ENCODE measurements at places on chromosomes 7 and 10.

DNA sequence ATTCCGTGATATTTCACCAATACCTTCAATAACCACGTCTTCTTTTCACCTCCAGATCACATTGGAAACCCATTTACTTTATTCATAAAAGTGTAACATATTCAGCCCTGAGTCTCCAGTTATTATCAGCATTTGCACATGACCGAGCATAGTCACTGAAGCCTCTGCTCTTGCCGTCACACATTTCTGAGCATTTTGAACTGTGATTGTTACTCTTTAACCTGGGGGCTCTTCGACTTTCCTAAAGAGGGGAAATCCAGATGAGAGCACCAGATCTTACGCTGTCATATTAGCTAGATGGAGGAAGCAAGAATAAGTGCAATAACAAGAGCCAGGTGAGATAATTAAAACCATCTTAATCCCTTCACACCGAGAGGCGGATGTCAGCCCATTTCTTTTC is 260.0 kb upstream of the NRP1 start:
- DNase-seq = no peak

DNA sequence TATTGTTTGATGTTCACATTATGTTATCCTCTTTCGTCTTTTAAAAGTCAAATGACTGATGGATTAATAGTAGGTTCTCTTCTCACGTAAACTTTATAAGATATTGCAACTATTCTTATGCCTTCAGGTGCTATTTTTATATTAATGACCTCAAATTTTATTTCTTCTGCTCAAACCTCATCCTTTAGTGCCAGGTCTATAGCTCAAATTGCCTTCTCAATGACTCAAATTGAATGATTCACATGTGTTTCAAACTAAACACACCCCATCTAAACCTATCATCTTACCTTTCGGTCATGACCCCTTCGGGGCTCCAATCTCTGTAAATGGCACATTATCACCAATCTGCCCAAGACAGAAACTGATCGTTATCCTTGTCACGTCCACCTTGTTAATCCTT is 22.0 kb upstream of the LIPF start:
- DNase-seq = no peak

DNA sequence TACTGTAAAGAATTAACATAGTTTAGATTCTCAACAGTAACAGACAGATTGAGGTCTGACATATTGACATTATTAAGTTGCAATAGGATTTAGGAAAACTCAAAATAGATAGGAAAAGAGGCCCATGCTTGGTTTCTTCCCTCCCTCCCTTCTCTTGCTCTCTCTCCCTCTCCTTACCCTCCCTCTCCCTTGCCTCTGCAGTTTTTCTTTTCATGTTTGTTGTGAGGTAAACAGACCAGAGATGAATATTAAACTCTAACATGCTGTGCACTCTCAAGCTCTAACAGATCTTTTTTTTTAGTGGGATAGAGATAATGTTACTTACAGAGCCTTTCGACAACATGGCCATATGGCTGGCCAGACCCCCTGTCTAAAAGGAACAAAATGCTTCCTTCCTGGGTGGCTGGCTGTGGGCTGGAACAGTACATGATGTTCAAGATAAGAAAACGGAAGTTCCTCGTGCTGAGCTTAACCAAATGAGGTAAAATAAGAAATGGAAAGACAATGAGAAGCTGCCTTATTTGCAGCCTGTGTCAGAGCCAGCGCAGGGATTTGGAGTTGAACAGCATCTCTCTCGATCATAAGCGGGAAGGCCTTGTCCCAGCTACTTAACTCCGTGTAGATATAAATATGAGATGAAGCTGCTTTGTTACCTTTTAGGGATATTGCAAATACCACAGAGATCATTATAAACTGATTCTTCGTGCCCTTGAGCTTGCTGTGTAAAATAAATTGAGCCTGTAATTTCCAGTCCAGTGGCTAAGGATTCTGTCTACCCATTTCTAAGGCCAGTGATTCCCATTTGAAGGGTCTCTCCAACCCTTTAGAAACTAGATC is 391.9 kb upstream of the NPVF start:
- no peak for DNase-seq

GRCh38 chr10:28001353-28001752 is 2.5 kb upstream of the ODAD2 start:
- DNase-seq = no peak

- DNase-seq = no peak
Measured at GRCh38 chr10:47291682-47292081, 8.3 kb upstream of the GDF10 start.

- no peak for DNase-seq
Measured at GRCh38 chr10:127854769-127855590, 37.8 kb downstream of the CLRN3 start.

DNA sequence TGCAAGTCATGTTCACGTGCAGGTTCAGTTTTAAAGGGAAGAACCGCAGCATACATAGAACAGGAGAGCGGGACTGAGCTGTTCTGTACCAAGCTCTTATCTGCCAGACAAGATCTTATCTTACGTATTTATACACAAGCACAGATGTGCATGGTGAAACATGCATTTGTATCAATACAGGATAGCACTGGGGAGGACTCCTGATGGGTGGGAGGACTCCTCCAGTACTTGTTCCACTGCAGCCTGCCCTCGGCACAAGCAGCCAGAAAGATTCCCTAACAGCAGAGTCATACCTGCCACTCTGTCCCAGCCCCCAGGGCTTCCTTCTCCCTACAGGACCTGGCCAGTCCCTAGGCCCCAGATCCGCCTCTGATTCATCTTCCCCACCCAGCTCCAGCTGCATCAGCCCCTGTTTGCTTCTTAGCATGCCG is 13.2 kb upstream of the PRKCQ start:
- DNase-seq = no peak

DNA sequence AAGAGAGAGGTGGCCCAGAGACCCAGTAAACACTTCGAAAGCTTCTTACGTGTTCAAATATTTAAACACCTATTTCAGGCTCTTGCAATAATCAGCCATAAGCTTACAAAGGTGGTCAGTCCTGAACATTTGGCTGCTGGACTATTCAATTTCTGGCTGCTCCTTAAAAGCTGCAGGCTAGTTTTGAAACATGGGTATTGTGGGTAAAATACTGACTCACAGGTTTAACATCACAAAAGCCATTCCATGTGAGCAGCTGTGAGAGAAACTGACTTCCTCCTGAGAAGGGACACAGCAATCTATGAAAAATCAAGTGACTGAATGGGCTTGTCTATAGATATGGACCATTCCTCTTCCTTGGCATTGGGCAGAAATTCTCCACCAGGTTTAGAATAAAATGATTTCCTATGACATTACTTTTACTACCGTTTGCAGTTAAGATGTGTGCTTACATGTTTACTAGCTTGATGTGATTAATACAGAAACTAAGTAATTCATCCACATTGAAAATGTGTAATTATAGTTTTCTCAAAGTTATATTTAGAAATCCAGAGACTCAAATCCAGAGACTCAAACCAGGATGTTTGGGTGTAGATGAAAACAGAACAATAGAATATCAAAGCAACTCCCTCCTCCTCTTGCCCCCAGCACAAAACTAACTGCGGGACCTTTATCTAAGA is 252.3 kb downstream of the GATA3 start:
- DNase-seq = no peak

DNA sequence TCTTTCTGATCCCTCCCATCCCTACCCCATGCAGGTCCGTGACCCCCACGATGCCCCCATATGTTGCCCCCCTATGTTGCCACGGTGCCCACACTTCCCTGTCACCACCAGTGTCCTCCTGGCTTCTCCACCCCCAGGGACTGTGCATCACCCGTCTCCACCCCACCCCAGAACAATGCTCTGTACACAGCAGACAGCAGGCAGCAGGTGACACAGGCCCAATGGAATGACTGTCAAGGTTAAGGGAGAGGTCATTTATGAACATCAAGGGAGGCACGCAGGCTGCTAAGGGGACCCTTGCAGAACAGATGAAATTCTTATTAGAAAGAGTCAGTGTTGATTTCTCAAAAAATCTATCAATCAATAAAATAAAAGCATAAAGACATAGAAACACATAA is 71.5 kb downstream of the PARP12 start:
- no peak for DNase-seq

GRCh38 chr7:4159154-4159501 is 523.0 kb upstream of the FOXK1 start:
- no peak for DNase-seq

DNA sequence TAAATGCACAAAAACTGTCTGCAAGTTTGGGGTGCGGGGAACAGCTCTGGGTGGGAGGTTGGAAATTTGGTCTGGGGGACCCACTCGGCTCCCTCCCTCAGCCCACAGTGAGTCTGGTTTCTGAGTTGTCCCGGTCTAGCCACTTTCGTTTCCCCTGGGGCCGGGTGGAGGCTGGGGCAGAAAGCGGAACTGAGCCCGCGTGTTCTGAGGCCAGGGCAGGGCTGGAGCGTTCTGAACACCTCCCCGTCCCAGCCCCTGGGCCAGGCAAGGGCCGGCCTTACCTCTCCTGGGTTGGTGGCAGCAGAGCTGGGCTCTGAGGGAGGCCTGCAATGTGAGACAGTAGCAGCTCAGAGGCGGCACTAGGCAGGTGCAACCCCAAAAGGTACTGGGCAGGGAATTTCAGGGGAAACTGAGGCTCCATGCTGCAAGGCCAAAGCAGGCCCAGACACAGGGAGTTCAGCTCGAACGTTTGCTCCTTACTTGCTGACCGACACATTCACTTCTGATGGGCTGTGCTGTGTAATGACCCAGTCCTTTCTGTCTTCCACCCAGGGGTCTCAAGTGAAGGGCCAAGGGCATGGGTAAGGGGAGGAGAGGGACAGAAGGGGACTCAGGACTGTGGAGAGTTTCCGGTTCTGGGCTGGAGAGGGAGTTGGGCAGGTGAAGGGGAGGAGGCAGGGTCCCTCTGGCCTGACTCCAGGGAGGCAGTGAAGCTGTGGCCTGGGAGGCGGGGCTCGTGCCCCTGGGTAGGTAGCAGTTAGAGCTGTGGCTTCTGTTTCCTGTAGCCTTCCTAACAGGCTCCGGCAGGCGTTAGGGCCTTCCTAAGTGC is 3.0 kb downstream of the IRF5 start:
- no peak for DNase-seq

- no peak for DNase-seq
Measured at GRCh38 chr7:33192695-33193291, 63.4 kb downstream of the BBS9 start.

DNA sequence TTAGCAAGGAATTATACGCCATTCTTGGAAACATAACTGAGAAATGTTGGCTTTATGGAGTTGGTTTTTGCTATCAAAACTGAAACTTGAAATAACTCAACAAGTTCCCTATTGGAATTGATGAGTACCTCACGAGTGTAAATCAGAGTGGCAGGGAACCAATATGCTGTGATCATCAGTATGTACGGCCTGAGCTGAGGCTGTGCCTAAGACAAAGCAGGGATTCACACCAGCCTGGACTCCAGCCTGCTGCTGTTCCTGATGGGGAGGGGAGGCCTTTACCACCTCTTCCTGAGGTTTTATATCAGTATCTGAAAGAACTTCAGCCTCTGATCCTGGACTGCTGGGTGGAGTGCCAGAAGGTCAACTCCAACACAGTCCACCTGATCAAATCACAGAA is 52.7 kb downstream of the CRTAC1 start:
- no peak for DNase-seq

DNA sequence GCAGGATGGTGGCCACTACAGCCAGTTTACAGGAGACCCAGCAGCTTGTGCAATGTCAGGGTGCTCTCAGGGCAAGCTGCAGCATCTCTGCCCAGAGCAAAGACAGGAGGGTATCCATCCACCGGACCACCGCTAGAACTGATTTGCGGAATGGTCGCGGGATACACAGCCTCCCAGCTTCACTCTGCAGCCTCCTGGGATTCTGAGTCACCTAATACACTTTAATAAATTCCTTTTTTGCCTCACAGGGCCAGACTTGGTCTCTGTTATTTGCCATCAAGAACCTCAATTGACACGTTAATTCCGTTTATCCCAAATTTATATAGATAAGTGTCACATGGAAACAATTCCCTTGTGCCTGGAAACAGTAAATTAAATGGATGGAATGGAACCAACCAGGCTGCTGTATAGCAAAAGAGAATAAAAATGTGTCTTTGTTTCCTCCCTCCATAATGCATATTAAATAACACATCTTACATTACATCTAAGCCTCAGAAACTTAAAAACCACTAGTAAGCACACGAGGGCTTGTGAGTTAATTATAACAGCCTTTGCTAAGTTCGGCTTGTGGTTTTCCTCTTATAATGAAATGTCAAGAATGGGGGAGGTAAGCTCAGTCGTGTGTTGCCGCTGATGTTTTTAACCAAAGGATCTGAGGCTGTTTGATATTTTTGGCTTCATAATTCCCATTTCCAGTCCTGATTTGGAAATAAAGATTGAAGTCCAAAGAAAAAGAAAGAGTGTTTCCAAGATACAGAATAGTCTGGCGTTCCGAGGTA is 52.1 kb downstream of the ADRB1 start:
- DNase-seq = no peak

GRCh38 chr7:158613481-158613880 is 25.9 kb upstream of the PTPRN2 start:
- DNase-seq = no peak

DNA sequence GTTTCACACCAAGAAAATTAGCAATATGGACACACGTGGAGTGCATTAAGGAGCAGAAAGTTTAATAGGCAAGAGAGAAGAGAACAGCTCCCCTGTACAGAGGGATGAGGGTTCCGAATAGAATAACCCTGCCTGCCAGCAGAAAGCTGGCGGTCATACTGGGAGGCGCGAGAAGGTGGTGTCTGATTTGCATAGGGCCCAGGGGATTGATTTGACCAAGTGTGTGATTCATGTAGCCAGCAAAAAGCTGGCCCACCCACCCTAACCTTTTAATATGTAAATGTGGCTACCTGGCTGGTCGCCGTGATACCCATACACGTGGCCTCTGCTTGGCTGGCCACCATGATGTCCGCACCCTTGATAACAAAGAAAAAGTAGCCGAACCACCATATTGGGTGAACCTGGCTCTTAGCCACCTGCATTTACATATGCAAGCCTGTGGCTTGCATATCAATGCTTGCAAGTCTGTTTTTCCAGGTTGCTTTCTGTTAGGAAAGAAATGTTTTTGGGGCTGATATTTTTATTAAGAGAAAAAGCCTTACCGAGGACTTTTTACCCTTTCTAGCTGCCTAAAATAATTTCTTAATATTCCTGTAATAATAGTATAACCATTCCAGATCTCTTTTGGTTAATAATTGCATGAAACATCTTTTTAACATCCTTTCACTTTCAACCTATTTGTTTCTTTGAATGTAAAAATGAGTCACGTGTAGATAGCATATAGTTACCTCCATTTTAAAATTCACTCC is 20.5 kb upstream of the VWDE start:
- no peak for DNase-seq

GRCh38 chr10:60649485-60650377 is 128.5 kb upstream of the CDK1 start:
- no peak for DNase-seq

GRCh38 chr10:61391281-61391680 is 61.9 kb downstream of the TMEM26 start:
- DNase-seq = no peak

GRCh38 chr7:37262181-37262580 is 186.5 kb downstream of the ELMO1 start:
- DNase-seq = no peak

GRCh38 chr7:30921540-30922401 is 10.1 kb downstream of the AQP1 start:
- DNase-seq = no peak

GRCh38 chr10:391305-391704 is 256.1 kb downstream of the ZMYND11 start:
- no peak for DNase-seq

Data from T follicular helper cell (primary cell).